ENCODE measurements at places on chromosomes 13 and 19.

GRCh38 chr13:40376296-40376849 is 290.1 kb downstream of the FOXO1 start:
- no peaks in the 10 kb centered on the region for H3K36me3 ChIP-seq
- H3K4me3 ChIP-seq, result no peak overlapping the region
- DNase-seq, result no peak
- H3K27me3 ChIP-seq, result no peaks in the 10 kb centered on the region
- H3K4me1 ChIP-seq, result no peaks in the 10 kb centered on the region

DNA sequence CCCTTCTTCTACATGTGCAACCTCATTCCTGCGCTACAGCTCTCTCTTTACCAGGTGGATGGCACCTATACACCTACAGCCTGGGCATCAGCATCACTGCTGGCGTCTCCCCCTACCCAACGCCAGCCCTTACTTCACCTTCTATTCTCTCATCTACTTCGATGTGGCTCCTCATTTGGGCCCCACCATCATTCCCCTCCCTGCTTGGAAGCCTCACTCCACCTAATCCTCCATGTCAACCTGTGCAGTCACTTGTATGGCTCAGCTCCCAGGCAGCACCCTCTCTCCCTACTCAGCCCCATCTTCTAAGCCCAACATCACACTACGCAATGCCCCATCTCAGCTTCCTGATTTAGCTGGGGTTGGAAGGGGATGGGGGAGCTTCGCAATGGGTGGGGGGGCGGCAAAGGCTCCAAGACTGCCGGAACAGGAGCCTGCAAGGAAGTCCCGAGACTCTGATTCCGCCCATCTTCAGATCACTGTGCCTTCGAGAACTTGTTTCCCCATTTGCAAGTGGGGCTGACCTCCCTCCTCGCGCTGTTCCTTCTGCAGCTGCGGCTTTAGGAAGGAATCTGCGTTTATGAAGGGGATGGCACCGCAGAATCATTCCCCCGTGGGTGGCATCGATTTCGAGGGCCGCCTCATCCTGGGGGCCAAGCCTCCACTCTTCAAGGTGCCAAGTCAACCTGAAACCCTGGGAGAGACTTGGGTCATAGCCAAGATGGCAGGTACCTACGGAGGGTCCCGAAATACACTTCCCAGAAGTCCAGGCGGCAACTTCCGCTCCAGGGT is 913 bp downstream of the MZF1 start:
- peak overlapping the region; percentile 58 for H3K4me3 ChIP-seq
- peak; percentile 65 for DNase-seq
- H3K27ac ChIP-seq, result peak overlapping the region; percentile 96
- H3K27me3 ChIP-seq, result no peaks in the 10 kb centered on the region
- H3K36me3 ChIP-seq, result peaks cover 5% of the 10 kb centered on the region

DNA sequence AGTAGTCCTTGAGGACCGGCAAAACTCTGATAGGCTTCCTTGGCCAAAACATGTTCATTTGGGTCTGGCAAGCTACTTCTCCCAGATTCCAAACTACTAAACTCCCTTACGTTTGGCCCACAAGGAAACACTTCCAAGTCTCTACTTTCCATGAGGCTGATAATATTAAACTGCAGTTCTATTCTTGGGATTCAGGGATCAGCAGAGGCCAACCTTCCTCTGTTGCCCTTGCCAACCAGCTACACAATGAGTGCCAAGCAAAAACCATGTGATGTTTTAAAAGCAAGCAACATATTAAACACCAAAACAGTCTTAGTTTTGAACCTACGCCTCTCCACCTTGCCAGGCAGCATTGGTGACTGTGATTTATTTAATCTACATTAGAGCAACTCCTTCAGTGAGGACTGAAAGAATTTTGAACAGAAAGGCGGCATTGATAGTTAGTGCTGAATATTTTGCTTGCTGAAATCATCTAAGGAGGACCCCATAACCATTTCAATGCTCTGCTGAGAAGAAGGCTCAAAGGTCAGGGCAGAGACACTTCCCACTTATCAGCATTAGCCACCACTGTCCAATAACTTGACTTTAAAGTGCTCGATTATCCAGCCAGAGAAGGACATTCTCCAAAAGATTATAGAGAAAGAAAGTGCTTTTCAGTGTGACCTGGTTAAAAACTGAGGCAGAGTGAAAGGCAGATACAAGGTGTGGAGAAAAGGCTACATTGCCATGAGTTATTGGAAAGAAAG is 287.1 kb downstream of the TBC1D4 start:
- no peak overlapping the region for H3K27ac ChIP-seq
- H3K27me3 ChIP-seq, result no peaks in the 10 kb centered on the region
- no peak overlapping the region for H3K4me3 ChIP-seq
- no peaks in the 10 kb centered on the region for H3K4me1 ChIP-seq

GRCh38 chr13:20425819-20426219 is 99.8 kb downstream of the CRYL1 start:
- H3K4me1 ChIP-seq, result no peaks in the 10 kb centered on the region
- H3K27ac ChIP-seq, result no peak overlapping the region
- H3K36me3 ChIP-seq, result no peaks in the 10 kb centered on the region
- H3K27me3 ChIP-seq, result no peaks in the 10 kb centered on the region
- no peak overlapping the region for H3K4me3 ChIP-seq

- peak overlapping the region; percentile 81 for H3K27ac ChIP-seq
- no peaks in the 10 kb centered on the region for H3K27me3 ChIP-seq
- peaks cover 12% of the 10 kb centered on the region for H3K36me3 ChIP-seq
- peaks cover 19% of the 10 kb centered on the region for H3K4me1 ChIP-seq
- H3K4me3 ChIP-seq, result peak overlapping the region; percentile 33
Observed at GRCh38 chr19:53394522-53394973, 401 bp upstream of the ZNF765 start.

DNA sequence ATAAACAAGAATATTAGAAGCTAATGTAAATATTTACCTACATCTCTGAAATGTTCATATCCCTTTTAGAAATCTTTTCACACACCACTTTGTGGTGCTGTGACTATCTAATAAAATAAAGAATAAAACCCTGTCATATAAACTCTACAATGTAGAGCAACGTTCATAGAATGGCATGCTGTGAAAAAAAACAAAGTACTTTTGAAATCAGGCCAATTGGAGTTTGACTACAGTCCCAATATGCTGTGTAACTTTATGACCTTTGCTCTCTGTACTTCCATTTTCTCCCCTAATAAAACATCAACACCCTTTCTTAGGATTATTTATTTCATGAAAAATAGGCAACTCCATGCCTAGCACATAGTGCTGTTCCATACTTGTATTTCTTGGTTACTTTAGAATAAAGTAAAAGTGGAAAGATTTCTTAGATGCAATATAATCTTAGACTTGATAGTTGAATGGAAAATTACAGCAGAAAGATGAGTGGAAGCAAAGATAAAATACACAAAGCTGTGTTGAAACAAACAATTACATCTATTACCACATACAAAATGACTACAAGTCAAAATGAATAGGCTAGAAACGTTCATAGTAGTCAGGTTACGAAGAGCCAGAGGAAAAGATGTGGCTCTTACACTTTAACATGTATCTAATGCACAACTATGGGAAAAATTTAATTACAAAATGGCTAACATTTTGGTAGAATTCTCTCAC is 613.2 kb upstream of the SLITRK5 start:
- no peak overlapping the region for H3K4me3 ChIP-seq
- H3K27me3 ChIP-seq, result no peaks in the 10 kb centered on the region
- DNase-seq, result no peak
- no peaks in the 10 kb centered on the region for H3K36me3 ChIP-seq
- no peak overlapping the region for H3K27ac ChIP-seq
- H3K4me1 ChIP-seq, result no peaks in the 10 kb centered on the region

Data from CD14-positive monocyte (primary cell).